CD4-positive, alpha-beta T cell (primary cell): ENCODE measurements at places on chromosomes 4 and X.
A peak's percentile ranks its signal among the peaks of the same experiment; 100 is the strongest.

- no peak for DNase-seq
These were observed 83.1 kb upstream of the FAT4 start for GRCh38 chr4:125231661-125232060.

GRCh38 chr4:140152751-140153418, 1.1 kb downstream of the MAML3 start:
- peak; percentile 50 for DNase-seq

DNA sequence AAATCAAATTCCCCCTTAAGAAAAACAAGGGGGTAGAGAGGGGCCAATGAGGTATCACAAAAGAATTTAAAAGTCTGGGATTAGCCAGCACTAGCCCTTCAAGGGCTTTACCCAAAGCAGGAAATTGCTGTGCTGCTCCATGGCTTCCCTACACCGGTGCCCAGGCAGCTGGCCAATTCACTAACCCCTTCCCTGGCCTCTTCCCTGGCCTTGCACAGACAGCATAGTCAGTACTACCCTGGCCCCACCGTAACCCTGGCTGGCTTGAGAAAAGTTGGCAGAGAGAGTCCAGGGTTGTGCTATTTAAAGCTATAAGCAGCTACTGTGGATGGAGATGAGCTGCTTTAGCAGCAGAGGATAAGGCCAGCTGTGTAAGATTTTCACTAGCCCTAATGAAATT, 43.1 kb downstream of the ADAMTS3 start:
- DNase-seq: no peak

DNA sequence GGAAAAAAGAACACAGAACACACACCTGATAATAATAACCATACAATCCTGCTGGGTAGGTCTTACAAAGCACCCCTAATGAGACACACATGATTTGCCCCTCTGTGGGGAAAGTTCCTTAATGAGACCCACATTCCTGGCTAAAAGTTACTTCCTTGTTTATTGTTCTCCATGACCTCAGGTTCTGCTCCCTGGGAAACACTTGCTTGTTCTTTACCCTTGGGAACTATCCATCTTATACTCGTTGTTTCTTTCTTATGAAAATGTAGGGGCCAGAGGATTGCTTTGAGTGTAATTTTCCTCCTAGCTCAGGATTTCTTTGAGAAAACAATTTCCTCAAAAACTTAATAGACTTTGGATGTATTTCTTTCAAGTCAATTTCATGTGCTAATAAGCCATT, 52.1 kb upstream of the PCDH10 start:
- DNase-seq: no peak

DNA sequence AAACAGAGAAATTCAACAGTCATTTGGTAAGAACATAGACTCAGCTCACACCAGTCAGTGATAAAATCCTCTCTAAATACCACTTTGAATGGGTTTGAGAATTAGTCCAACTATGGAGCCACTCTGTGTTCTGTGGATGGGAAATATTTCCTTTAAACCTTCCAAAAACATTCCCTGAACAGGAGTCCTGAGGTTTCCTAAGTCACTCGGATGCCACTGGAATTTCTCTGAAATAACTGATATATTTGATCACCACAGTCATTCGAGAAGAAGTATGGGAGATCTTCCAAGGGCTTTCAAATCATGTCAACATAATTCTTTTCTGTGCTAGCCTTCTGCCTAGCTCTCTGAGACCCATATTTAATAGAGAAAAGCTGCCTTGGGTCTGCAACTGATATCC, 958.6 kb downstream of the STIM2 start:
- no peak for DNase-seq

DNA sequence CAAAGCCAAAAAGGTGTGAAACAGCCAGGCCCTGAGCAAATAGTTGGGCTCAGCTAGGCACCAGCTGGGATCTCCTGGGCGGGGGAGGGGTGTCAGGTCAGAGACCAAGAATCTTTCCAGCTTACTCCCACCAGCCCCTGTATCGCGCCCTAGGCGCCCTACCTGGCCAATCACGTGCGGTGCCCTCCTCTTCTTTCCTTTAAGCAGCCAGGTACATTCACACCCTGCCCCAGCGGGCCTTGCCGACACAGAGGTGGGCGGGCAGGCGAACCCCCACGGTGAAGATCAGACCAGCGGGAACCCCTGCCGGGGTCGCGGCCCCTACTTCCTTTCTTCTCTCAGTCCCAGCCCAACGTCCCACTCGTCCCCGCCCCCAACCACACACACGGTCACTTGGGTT, 9.1 kb downstream of the ARHGAP36 start:
- DNase-seq: no peak

- DNase-seq: no peak
These were observed 1.4 kb downstream of the DCHS2 start for GRCh38 chr4:154490234-154490582.

DNA sequence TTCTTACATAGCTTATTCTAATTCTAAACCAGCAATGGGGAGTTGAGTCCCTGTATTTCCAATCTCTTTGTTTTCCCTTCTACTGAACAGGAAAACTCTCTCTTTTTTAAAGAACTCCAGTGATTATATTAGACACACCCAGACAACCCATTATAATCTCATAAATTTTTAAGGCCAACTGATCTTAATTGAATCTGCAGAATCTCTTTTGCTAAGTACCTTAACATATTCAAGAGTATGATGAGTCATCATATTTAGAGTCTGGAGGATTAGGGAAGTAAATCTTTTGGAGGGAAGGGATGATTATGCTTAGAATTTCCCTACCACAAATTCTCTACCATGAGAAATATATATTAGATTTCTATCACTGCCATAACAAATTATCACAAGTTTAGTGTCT, 705.1 kb downstream of the CENPC start:
- no peak for DNase-seq

DNA sequence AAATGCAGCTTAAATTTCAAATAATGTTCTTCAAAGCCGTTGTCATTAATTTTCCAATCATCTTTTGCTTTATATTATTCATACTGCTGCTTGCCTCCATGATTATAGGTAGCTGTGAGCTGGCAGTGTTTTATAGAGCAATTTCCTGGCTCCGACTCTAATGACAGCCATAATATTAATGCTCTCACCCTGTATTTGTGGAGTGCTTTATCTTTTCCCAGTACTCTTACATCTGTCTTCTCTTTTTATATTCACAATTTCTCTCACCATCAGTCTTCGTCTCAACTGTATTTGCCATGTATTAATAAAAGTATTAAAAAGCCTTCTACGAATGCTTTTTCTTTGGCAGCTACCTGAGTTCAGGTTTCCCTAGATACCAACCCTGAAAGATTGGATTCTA, 21.0 kb downstream of the ATXN3L start:
- no peak for DNase-seq

- DNase-seq: no peak
These were observed 32.6 kb upstream of the PPP2R2C start for GRCh38 chr4:6504900-6505496.

GRCh38 chr4:84381759-84382158, 117.3 kb downstream of the NKX6-1 start:
- DNase-seq: no peak

- DNase-seq: no peak
These were observed 174.0 kb upstream of the MAP3K15 start for GRCh38 chrX:19689170-19689779.

DNA sequence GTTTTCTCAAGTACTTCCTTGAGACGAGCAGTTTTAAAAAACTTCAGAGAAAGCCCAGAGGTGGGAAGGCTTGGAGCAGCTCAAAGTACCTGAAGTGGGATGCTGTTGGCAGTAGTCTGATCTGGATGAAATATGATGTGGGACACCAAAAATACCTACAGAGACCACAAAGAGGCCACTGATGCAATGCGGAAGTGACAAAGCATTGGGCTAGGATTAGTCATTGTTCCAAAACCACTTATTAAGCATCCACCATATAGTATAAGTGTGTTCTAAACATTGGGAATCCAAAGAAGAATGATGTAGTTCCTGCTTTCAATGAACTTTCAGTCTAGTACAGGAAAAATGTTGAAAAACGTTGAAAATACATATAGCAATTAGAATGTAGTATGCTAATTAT, 386.1 kb upstream of the CNKSR2 start:
- DNase-seq: no peak

DNA sequence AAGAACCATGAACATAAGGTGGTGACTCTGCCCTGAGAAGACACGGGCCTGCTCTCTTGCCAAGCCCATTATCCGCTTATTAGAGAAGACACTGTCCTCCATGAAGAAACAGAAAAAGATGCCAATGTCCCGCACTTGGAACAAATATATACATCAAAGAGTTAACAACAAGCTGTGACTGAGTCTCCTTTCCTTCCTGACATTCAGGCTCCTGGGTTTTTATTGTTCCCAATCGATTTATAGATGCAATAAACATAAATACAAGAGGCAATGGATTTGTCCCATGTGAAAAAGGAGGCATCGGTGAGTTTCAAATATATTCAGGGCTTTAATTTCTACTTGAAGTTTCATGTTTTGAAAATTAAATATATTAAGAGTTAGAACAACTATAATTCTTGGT, 169.2 kb upstream of the CPEB2 start:
- no peak for DNase-seq

DNA sequence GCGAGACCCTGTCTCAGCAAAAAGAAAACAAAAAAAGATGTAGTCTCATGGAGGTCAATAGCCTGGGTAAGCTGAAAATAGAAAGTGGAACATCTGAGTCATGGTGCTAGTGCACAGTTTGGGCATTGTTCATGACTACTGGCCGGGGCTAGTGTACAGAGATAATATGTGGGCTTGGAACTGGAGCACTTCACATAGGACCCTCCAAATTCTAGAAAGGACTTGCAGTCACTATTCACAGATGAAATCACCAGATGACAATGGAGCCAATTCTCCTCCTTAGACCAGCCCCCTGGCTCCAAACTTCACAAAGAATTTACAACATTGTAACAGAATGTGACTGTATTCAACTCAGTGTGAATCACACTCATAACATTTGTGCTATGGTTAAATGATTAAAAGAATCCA, 367.8 kb upstream of the SLC7A11 start:
- DNase-seq: no peak

DNA sequence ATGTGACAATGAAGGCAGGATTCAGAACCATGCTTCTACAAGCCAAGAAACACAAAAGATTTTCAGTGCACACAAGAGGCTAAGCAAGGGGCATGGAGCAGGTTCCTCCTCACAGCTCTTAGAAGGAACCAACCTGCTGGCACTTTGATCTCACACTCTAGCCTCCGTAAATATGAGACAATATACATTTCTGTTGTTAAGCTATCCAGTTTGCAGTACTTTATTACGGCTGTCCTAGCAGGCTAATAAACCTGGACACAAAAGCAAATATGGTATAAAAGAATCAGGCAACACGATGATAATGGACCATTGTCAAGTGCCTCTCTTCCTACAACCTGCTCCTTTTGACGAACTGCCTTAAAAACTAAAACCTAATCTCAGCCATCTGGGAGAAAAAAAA, 114.5 kb downstream of the ZAR1 start:
- no peak for DNase-seq

GRCh38 chrX:79630033-79631009, 263.2 kb upstream of the ITM2A start:
- no peak for DNase-seq

DNA sequence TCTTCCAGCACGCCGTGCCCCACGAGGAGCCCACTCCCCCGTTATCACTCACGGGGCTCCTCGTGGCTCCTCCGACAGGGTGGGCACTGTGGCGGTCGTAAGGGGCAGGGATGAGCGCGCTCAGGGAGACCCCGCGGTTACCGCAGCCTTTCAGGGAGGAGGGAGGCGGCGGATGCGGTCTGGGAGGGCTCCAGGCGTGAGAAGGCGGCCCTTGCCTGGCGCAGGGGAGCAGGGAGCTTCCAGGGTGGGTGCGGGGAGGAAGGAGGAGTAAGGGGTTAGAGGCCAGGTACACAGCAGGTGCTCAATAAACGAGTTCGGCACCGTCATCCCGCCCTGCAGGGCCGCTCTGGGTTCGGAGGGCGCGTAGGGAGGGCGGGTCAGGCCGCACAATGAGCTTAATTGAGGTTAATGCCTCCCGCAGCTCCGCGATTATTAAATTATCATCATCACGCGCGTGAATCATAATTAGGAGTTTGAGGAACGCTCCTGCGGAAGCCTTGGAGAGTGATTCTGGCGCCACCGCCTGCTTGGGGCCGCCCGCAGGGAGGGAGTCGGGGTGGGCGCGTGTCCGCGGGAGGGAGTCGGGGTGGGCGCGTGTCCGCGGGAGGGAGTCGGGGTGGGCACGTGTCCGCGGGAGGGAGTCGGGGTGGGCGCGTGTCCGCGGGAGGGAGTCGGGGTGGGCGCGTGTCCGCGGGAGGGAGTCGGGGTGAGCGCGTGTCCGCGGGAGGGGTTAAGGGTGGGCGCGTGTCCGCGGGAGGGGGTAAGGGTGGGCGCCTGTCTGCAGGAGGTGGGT, 7.6 kb upstream of the NKX1-1 start:
- DNase-seq: no peak

DNA sequence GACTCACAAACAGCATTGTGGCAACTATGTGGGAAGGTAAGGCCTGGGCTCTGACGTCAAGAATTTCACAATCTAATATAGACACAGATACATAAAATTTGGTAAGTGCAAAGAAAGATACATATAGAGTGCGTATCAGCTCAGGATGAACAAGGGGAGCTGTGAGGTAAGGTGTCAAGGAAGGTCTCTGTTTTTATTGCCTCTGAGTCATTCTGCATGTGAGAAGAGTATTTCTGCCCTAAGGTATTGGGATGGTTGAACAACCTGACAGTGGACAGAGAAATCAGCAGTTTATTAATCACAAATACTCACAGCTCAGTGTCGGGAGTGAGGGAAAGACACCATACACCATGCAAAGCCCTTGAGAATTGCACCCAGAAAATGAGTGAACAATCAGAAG, 89.8 kb downstream of the COMMD8 start:
- no peak for DNase-seq

DNA sequence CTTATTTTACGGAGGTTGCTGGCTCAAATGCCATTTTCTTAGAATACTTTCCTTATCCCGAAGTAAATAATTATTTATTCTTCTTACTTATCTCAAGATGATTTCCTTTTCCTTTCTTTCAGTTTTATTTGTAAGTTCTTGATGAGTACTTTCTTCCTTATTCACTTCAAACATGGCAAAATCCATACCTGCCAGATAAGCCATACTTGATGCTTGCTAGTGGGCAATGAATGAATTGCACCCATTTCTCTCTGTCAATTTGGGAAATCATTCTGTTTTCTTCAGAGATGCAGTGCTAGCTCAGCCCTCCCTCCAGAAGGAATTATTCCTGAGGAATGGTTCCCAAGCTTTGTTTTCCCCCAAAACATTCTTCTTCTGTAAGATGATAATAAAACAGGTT, 598.3 kb downstream of the SPRY1 start:
- DNase-seq: no peak

DNA sequence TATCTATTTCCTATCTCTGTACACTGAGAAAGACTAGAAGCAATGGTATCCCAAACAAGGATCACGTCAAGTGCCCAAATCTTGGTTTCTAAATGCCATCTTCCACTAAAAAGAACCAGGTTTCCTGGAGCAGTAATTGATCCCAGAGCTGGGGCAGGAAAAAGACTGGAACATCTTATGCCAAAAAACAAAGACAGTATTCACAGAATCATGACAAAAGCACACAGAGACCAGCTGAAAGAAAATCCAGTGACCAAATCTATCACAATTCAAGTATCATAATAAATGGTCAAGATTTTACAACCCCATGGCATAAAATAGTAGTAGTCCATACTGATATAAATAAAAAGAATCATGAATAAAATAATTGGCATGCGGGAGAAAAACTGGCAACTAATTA, 44.9 kb downstream of the CENPC start:
- no peak for DNase-seq

- no peak for DNase-seq
These were observed 55.2 kb downstream of the NEK1 start for GRCh38 chr4:169557061-169557636.

- no peak for DNase-seq
These were observed 13.5 kb downstream of the DCHS2 start for GRCh38 chr4:154478128-154478527.
